ENCODE measurements at places on chromosomes 5 and 9.
A peak's percentile ranks its signal among the peaks of the same experiment; 100 is the strongest.

GRCh38 chr5:102231693-102232619 lies 64.1 kb downstream of the SLCO4C1 start:
- DNase-seq, result no peak

DNA sequence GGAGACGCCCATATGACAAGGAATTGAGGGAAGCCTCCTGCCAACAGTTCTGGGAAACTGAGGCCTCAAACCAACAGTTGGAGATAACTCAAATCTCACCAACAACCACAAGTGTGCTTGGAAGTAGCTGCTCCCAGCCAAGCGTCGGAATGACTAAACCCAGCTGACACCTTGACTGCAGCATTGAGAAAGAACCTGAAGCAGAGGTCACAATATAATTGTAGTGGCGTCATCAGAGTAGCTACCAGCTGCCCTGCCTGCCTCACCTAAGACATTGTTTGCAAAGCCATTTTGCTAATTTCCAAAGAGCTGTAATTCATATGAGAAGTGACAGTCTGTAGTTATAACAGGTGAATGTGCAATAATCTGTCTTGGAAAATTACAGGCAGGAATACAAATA lies 40.8 kb upstream of the ANKRD31 start:
- DNase-seq, result peak; percentile 13

DNA sequence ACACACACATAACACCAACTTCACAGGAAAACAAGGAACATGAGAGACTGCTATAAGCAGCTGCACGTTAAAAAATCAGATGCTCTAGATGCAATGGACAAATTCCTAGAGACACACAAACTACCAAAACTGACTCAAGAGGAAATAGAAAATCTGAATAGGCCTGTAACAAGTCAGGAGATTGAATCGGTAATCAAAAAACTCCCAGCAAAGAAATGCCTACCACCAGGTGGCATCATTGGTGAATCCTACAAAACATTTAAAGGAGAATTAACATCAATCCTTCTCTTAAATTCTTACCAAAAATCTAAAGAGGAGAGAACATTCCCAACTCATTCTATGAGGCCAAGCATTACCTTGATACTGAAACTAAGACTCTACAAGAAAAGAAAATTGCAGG lies 54.9 kb downstream of the NDST1 start:
- DNase-seq, result no peak

DNA sequence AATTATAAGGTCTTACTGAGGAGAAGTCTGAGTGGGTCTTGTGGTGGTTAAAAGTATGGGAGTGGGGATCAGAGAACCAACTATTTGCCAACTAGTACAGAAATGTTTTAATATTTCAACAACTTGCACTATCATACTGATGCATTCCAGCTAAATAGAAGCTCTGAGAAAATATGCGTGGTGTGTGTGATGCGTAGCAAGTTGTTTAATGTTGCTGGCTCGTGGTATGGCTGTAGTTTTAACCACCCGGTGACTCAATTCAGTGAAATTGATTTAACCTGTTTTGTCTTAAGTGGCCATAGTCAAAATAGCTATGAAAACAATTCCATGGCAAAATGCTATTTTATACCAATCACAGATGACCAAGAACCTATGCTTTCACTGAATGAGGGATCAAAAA lies 176.5 kb upstream of the SLC24A2 start:
- DNase-seq, result no peak

- DNase-seq, result no peak
Measured at GRCh38 chr5:9387879-9388278, 158.0 kb downstream of the SEMA5A start.

GRCh38 chr5:141944076-141944475 lies 13.9 kb downstream of the PCDH12 start:
- DNase-seq, result no peak

- peak; percentile 50 for DNase-seq
Measured at GRCh38 chr9:13278023-13278367, 1.5 kb downstream of the MPDZ start.
